ENCODE measurements at places on chromosomes 4 and X.

GRCh38 chr4:124934916-124935315 is 222.4 kb upstream of the ANKRD50 start:
- DNase-seq: no peak

DNA sequence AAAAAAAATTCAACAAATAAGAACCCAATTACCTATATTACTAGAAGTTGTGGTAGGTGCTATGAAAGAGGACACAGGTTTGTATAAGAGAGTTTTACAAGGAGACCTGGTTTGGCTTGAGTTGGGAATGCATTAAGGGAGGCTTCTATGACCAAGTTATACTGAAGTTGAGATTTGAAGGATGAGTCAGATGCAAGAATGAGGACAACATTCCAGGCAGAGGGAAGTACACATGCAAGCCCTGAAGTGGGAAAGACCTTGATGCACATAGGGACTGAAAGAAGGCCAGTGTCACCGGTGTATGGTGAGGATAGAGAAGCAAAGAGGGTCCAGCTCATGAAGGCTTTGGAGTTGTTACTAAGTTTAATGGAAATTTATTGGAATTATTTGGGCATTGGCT is 52.2 kb downstream of the ANK2 start:
- DNase-seq: no peak

GRCh38 chr4:90234916-90235547 is 107.8 kb downstream of the CCSER1 start:
- DNase-seq: no peak

DNA sequence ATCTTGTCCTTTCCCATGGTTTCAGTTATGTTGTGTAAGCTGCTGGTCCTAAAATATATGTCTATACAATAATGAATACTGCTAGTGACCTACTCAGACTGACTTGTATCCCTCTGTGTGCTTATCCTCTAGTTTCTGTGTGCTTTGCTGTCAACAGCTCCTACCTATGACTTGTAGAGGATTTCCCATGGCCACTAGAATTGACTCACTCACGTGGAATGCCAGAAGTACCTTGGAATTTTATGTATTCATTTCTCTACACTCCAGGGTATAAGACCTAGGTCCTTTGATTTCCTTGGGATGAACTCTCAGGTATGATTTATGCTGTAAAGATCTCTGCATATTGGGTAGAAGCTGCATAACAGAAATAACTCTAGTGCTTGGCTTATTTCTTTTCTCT is 279.9 kb upstream of the SLIT2 start:
- DNase-seq: no peak

DNA sequence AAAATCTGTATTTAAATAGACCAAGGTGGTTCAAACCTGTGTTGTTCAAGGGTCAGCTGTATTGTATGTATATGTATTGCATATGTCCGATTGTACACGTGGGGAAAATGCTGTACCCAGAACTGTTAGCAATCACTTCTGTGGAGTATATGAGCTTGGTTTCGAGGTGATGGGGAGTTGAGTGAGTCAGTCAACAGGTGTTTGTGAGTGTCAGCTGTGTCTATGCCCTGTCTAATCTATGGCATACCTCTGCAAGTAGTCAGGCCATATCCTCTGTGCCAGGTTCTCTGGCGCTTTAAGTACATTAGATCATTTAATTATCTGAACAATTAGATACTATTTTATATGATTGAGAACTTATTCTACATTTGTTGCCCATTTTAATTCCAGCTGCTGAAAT is 7.4 kb downstream of the ZRSR2 start:
- no peak for DNase-seq

GRCh38 chr4:176360446-176360845 is 40.7 kb downstream of the SPCS3 start:
- DNase-seq: no peak

DNA sequence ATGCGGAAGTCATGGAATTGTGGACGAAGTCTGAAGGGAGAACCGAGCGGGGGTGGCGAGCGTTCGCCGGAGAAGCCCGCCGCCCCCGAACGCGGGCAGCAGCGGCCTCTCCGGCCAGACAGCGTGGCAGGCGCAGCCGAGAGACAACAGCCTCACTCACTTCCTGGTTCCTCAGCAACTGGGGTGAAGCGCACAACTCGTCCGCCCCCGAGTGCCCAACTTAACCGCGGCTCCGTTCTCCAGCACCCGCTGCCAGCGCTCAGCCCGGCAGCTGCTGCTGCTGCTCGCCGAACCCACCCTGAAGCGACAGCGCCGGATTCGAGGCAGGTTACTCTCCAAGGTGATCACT is 68.0 kb downstream of the NOCT start:
- peak; percentile 64 for DNase-seq

DNA sequence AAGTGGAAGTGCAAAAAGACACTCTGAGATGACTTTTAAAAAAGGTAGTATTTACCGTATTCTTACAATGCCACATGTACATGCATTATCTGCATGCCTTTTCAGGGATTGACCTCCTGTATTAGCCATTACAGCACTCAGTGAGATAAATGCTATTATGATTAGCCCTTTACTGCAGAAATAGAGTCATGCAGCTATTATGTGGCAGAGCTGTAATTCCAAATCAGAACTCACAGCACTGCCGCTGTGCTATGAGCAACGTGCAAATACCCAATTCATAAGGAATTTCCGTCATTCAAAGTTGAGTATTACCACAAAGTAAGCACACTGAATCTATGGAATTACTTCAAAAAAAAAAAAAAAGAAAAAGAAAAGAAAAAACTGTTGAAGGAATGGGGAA is 92.1 kb upstream of the SMAD1 start:
- DNase-seq: no peak

GRCh38 chr4:176002007-176002613 is 63.5 kb upstream of the WDR17 start:
- peak; percentile 59 for DNase-seq

GRCh38 chr4:25031077-25031621 is 403 bp upstream of the LGI2 start:
- DNase-seq: peak; percentile 67

DNA sequence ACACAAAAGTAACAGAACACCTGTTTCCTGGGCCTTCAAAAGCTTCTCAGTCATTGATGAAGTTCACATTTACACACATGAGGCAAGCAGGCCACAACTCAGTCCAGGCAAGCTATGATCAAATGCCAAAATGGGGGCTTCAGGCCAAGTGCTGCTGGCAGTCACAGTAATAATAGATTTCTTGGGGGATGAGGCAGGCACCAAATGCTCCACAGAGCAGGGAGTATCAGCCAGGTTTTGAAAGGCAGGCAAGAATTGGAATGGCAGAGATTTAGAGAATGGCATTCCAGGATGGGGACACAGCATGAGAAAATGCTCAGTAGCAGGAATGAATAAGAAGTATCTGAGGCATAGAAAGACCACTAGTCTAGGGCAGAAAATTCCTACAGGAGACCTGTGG is 52.8 kb downstream of the GRIA3 start:
- no peak for DNase-seq

DNA sequence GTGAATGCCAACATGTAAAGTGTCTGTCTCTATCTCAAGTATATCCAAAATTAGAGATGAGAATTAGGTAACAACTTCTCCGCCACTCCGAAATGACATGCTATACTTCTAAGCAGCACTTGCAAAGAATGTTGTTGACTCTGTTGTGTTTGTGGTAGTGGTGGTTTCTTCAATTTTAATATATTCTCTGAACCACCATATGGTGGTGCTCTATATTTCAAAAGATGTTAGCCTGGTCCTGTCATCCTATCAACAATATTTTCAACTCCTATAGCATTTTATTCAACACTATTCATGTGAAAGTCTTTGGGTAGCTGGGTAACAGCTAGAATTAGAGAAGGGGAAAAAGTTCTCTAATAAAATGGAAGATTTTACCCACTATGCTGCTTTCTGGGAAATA is 1622.8 kb upstream of the IGFBP7 start:
- no peak for DNase-seq

- no peak for DNase-seq
Measured at GRCh38 chr4:98540803-98541202, 117.6 kb downstream of the TSPAN5 start.

- DNase-seq: no peak
Measured at GRCh38 chr4:45693746-45694145, 430.1 kb downstream of the GABRG1 start.

DNA sequence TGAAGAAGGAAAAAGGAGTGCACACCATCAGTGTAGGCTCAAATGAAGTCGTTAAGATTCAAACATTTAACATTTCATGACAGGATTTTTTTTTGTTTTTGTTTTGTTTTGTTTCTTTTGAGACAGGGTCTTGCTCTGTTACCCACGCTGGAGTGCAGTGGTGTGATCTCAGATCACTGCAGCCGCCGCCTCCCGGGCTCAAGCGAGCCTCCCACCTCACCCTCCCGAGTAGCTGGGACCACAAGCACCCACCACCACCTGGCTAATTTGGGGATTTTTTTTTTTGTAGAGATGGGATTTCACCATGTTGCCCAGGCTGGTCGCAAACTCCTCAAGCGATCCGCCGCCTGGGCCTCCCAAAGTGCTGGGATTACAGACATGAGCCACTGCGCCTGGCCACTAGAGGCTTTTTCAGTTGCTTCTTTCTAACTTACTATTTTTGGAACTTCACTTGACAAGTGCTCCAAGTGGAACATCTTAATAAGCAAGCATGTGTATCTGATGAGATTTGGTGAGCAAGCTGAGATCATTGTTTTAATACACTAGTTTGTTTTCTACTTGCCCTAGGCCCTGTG is 78.9 kb upstream of the CNKSR2 start:
- DNase-seq: no peak

- no peak for DNase-seq
Measured at GRCh38 chr4:185480016-185480732, 8.6 kb upstream of the CCDC110 start.

- DNase-seq: no peak
Measured at GRCh38 chrX:68830419-68831404, 1.9 kb downstream of the EFNB1 start.

DNA sequence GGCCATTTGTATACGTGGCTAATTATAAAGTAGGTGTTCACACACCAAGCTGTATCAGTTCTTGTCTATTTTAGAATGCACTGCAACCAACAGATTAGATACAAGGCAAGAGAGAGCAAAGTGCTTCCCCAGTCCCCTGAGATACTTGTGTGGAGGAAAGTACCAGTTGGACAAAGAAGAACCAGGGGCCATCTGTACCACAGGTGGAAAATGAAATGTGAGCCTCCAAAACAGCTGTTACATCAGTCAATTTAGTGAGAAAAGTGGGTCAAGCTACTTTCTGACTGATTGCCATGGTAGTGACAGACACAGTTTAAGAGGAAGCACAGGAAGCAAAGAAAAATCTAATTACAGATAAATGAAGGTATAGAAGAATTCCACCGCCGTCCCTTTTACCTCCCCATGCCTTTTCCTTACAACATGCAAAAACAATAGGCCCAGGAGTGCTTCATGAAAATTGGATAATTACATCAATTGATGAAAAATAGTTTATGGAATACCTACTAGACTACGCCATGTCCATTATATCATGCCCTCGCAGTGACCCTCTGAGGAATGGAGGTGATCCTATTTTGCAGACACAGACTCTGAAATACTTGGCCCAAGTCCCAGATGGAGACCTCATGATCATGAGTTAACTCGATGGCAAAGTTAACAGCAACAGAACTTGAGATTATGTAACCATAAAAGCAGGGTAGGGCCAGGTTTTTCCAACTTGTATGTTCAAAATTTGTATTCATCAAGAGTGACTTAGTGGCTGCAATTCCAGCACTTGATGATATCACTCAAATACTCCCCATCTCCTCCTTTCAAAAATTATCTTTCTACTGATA is 15.8 kb downstream of the SMPX start:
- no peak for DNase-seq

- DNase-seq: no peak
Measured at GRCh38 chr4:21947791-21948346, 703 bp downstream of the KCNIP4 start.

DNA sequence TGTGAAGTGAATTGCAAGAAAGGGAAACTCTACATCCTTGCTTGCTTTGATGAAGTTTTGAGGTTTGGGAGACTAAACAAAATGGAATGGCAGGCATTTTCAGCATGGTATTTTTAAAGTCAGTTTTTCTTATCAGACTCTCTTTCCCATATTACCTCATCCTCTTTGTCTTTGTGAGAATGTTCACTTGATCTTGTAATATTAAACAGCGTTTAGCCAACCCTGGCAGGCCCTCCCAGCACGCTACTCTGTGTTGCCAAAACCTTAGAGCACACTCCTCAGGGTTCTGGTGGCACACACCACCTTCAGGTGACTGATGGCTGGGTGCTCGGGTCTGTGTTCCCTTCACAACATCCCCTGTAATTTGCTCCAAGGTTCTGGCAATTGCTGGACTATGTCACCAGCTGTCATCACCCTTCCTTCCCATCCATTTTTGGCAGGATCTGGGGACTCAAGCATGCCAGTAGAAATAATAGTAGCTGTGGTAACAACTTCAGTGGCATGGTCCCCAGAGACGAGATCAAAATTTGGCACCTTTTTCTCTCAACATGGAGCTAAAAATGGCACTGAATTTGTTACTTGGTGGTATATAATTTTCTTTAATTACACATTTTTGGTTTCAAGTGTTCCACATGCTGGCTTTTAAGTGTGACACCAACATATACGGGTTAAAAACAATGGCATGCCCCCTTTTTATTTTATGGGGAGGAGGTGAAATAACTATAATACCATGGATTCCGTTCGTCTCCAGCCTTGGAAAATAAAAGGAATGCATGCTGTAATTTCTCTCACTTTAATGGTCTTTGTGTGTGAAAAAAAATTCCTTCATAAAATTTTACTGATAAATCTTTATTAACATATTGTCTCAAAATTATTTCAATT is 273.1 kb downstream of the DCTD start:
- no peak for DNase-seq

- peak; percentile 29 for DNase-seq
Measured at GRCh38 chr4:169103966-169104412, 93.9 kb upstream of the CBR4 start.

DNA sequence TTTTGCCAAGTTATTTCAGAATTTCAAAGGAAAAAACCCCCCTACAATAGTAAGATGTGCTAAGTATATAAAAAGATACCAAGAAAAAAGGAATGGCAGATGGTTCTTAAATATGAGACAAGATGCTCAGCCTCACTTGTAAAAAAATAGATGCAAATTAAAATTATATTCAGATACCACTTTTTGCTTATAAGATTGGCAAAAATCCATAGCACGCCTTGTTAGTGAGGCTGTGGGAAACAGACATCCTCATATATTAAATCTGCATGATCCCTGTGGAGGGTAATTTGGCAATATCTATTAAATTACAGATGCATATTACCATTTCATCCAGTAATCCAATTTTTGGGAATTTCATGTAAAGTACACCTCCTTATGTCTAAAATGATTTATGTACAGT is 62.5 kb upstream of the PDHA1 start:
- no peak for DNase-seq

- DNase-seq: no peak
Measured at GRCh38 chrX:13263560-13264251, 56.1 kb downstream of the ATXN3L start.

DNA sequence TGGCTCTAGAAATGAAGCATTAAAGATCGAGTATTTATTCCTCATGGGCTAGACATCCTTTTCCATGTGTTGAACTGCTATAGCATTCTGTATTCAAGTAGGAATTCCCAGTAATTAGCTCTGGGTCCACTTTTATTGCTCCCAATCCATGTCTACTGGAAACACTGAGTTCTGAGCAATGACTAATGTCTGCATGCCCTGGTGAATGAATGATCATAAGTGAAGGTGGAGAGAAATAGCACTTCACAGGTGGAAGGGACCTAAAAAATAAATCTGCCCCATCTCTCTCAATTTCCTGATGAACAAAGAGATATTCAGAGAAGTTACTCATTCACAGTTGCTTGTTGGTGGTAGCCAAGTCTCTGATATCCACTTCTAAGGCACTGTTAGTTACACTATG is 34.6 kb upstream of the CXCL8 start:
- DNase-seq: no peak

GRCh38 chr4:64889906-64890610 is 480.8 kb upstream of the TECRL start:
- DNase-seq: no peak

All from glutamatergic neuron (in vitro differentiated cells).